CD4-positive, alpha-beta T cell treated with Interferon alpha-2 for 1 hour (primary cell): ENCODE measurements at places on chromosomes 7 and 10.

DNA sequence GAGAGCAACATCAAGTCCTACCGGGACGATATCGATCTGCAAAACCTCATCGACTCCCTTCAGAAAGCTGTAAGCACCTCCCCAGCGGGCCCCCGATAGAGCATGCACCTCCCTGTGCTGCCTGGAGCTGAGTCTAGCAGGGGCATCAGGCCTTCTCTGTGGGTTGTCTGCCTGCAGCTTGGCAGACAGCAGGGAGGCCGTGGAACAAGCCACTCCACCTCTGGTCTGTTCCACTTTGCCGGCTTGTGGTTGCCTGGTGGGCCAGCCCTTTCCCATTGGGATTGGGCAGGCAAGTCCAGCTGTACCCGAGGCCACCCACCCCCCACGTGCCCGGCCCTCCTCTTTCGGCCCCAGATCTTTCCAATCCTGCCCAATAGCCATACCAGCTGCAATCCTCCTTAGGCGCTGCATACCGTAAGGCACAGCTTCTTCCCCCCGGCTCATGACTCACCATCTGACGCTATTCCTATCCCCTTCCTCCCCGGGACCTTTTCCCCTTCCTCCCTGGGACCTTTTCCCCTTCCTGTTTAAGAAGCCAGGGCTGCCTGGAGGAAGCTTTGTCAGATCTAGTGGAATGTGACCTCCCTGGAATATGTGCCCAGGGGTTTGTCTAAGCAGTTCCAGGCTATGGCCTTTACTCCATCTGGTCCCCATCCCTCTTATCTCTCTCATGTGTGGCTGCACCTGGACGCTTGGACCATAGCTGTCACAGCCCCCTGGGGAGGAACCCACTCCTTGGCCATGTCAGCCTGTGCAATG lies 28.1 kb upstream of the SH2D4B start:
- DNase-seq, result no peak

GRCh38 chr7:21585070-21585724 lies 42.4 kb downstream of the DNAH11 start:
- DNase-seq, result no peak

DNA sequence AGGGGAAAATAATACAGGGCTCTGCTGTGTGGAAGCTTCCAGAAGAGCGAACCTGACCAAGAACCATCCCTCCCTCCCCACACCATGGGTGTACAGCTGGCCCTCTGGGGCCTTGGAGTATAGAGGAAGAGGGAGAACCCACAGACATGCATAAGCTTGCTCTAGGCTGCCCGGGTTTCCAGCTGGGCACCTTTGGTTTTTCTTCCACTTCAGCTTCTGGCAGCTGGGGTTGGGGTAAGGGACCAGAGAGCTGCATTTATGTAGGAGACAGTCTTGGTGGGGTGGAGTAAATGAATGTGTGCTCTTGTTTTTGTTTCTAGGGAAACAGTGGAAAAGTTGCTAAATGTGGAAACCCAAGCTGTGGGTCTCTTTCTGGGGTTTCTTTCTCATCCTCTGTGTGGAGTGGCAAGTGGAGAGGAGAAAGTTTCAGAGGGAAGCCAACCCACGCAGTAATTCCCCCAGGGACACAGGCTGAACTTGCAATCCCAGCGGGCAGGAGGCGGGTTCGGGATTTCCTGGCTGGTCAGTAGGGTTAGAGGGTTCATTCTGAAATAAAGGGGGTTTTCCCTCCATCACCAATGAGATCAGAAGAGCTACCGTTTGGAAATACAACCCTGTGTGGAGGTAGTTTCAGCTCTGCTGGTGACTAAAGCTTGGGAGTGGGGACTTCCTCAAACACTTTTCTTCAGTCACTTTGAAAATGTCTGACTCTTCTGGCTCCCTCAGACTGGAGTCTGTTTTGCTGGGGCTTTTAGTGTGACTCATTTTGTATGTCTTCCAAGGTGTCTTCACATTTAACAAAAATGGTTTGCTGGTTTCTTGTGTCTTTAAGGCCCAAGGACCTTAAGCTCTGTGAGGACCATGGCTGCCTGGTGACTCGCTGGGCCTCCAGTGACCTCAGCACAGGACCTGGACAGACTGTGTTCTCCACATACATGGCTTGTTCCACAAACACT lies 22.2 kb upstream of the SRGN start:
- peak; percentile 76 for DNase-seq

GRCh38 chr10:97065128-97065527 lies 120.6 kb downstream of the SLIT1 start:
- DNase-seq, result no peak

- DNase-seq, result no peak
These were observed 258.7 kb downstream of the ELFN1 start for GRCh38 chr7:1928645-1929348.

DNA sequence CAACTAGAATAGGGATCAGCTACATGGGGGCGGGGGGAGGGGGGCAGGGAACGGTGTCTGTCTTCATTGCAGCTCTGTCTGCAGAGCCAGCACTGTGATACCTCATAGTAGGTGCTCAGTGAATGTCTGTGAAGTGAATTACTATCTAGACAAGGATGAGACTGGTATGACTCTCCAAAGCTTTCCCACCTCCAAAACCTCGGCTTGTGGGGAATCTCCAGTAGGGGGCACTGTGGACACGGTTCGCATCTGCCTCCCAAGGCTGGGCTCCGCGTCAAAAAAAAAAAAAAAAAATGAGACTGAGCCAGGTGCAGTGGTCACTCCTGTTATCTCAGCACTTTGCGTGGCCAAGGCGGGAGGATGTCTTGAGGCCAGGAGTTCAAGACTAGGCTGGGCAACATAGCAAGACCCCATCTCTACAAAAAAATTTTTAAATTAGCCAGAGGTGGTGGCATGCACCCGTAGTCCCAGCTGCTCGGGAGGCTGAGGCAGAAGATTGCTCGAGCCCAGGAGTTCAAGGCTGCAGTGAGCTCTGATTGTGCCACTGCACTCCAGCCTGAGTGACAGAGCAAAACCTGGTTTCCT lies 9.6 kb downstream of the TRIM56 start:
- no peak for DNase-seq

GRCh38 chr7:128167042-128167701 lies 73.9 kb upstream of the LEP start:
- DNase-seq, result no peak

DNA sequence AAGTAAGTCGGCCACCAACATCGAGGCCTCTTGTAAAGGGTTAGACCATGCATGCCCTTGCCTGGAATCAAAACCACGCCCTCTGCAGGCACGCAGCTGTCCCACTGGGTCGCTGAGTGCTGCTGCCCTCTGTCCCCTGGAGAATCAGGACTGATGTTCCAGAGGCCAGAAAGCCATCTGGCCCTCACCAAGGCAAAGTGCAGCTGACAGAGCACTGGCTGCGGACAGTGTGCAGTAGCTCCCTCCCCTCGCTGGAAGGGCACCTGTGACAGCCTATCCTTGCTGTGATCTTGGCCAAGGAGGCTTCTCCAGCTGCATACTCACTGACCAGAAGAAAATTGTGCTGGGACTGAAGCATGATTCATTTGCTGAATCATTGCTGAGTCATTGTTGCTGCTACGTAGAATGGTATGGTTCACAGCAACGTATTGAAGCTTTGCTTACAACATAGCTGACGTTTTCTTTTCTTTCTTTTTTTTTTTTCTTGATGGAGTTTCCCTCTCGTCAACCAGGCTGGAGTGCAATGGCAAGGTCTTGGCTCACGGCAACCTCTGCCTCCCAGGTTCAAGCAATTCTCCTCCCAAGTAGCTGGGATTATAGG lies 30.4 kb downstream of the DDC start:
- DNase-seq, result no peak

DNA sequence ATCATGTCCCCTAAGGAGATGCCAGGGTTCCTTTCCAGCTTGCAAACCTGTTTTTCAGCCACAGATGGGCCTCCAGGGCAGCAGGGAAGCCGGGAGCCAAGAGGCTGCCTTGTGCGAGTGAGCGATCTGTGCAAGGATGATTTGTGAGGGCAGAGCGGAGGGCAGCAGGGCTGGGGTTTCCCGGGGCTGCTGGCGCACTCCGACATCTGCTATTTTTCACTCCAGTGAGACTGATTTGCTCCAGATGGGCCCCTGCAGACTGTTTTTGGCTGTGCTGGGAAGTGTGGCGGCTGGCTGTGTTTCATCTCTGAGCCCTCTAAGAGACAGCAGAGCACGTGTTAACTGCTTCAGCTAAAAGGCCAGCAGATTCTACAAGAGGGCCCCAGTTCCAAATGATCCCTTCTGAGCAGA lies 466.2 kb downstream of the TYW1 start:
- no peak for DNase-seq

DNA sequence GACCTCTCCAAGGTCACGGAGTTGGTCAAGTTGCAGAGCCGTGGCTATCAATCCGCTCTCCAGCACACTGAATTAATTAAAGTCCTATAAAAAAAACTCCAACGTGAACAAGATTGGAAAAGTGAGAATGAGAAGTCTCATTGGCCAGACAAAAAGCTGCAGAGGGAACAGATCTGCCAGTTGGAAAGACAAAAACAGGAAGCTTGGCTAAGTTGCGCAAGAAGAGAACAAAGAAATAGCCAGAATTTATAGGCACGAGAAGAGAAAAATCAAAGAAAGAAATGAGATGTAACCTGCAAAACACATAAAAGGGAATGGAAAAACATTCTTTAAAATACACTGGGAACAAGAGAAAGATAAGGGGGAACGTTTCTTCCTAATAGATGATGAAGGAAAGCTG lies 45.7 kb upstream of the CRTAC1 start:
- no peak for DNase-seq

- no peak for DNase-seq
These were observed 114.6 kb downstream of the PRKCQ start for GRCh38 chr10:6465437-6465836.

DNA sequence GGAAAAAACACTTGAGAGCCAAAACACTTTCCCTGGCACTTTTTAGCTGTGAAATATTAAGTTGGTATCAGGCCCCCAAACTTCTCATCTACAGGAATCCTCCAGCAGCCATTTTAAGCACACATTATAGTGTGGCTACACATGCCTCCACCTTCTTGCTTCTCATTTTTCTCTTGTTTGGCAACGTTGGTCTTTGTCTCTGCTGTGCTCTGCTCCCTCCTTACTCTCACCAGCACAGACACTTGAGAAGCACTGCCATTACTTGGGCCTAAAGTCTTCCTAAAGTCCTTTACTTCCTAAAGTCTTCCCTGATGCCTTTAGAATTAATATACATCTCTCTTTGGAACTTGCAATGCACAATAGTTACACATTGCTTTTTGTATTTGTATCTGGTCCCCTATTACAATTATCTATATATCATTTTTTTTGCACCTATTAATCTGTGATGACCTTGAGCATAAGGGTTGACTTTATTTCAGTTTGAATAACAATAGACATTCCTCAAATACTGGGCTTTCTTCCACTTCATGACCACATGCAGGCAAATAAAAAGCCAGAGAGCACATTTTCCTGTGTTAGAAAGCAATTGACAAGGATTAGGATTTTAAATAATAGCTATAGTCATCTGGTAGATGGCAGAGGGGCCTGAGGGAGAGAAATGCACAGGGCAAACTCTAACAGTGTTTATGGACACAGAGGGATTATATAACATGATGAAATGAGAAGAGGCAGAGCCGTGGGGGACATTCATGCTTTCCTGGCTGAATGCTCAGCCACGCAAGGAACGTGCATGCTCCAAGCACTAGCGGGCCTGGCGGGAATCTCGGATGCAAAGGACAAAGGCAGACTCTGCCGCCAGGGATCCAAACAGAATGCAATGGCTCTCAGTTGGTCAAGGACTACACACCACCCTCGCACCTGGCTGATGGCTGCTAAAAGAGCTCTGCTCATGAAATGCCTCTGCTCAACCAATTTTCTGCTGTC lies 99.3 kb downstream of the CDC14C start:
- DNase-seq, result no peak

GRCh38 chr7:36440880-36441279 lies 51.2 kb downstream of the ANLN start:
- DNase-seq, result no peak

- no peak for DNase-seq
These were observed 4.2 kb downstream of the PAX2 start for GRCh38 chr10:100749309-100750217.

DNA sequence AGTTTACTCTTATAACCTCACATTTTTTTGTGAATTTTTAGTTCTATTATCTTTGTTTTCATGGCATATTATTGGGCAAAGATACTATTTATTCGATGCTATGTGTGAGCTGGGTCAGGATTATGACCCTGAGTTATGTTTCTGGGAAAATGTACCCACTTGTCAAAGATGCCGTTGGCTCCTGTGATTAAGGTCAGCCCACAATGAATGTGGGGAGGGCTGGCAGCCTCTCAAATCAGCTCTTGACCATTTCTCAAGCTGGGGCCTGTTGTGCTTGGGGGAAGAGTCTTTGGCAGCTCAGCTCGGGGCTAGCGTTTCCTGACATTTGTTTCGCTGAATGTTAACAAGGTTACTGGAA lies 97.5 kb downstream of the TCF7L2 start:
- DNase-seq, result no peak

- peak; percentile 74 for DNase-seq
These were observed 228.2 kb downstream of the PTEN start for GRCh38 chr10:88091490-88092061.

- no peak for DNase-seq
These were observed 90.8 kb downstream of the DNAJB9 start for GRCh38 chr7:108660465-108660864.

DNA sequence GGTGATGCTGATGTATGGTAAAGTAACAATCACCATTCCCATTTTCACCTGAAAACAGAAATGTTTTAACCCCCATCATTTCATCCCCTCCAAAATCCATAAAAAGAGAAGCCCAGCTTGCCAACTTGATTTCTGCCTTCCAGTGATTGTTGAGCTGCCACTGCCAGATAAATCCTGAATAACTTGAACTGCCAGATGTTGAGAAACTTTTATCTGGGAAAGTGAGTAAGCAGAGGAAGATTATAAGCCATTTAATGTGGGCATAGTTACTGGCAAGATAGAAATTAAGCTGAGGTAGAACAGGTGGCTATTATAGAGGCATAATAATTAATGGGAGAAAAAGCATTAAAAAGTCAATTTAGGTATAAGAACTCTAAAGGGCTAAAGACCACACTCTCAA lies 534.1 kb downstream of the ANKRD7 start:
- DNase-seq, result no peak

- peak; percentile 19 for DNase-seq
These were observed 171.2 kb downstream of the PRKAG2 start for GRCh38 chr7:151705636-151706276.

GRCh38 chr7:37394158-37394557 lies 54.5 kb downstream of the ELMO1 start:
- DNase-seq, result no peak

DNA sequence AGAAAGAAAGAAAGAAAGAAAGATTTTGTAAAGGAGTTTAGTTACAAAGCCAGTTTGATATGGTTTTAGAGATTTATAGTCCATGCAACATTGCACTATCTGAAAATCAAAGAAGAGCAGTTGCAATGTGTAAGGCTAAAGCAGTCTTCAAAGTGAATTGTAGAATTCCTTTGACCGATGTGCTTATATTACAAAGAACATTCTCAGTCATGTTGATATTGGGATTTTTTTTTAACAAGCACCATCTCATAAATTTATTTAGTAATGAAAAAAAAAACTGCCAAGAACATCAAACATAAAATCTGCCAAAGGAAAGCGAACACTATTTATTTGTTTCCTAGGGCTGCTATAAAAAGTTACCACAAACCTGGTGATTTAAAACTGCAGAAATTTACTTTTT lies 133.3 kb downstream of the DGKB start:
- DNase-seq, result no peak
